ENCODE measurements at places on chromosomes 12 and 14.

- DNase-seq = no peak
Observed at GRCh38 chr14:93975791-93976476, 436 bp downstream of the ASB2 start.

DNA sequence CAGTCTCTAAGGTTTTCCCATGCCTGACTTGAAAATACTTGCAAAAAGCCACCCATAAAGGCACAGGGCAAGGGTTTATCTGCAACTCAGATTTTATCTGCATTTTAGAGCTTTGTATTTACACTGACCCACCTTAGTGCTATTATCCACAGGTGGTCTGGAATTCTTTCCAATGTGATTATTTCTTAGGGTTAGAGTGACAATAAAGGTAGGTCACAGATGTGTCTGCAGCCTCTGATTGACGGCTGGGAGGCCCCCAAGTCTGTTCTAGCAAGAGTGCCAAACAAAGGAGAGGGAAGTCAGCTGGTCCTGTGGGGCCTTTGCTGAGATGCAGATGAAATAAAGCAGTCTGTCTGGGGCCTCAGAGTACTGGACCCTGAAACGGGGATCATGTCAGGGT, 64.0 kb downstream of the FRMD6 start:
- no peak for DNase-seq

- no peak for DNase-seq
Observed at GRCh38 chr12:46942579-46942978, 116.8 kb upstream of the SLC38A4 start.

GRCh38 chr12:57166971-57167371, 19.6 kb upstream of the LRP1-AS start:
- no peak for DNase-seq

DNA sequence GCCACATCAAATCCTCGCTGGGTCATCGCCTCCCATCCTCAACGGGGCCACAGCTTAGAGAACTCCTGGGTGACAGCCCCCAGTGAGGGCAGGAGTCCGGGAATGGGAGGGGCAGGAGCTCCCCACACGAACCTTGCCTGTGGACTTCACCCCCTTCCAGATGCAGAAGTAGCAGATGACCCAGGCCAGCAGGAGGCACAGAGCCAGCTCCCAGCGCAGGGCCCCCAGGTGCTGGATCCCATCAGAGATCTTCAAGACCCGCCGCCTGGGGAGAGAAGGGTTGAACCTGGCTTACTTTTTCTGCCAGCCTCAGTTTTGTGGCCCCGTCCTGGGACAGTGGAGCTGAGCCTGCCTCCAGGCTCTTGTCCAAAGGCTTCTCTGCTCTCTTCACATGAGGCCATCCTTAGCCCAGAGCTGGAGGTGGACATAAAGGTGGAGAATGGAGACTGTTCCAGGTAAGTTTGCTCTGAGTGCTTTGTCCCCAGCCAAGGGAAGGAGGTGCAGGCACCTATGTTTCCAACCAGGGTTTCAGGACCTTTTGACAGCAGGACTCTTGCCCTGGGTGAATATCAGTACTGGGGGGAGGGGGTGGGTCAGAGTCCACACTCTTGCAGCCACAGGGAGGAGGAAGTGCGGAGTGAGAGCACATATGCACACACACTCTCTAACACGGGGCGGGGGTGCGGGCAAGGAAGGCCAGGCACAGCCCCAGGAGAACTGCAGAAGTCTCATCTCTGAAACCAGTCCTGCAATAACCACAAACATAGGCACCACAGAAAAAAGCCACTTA, 23.3 kb upstream of the SLC6A12 start:
- no peak for DNase-seq

- DNase-seq = no peak
Observed at GRCh38 chr12:6205144-6205539, 4.9 kb downstream of the CD9 start.

DNA sequence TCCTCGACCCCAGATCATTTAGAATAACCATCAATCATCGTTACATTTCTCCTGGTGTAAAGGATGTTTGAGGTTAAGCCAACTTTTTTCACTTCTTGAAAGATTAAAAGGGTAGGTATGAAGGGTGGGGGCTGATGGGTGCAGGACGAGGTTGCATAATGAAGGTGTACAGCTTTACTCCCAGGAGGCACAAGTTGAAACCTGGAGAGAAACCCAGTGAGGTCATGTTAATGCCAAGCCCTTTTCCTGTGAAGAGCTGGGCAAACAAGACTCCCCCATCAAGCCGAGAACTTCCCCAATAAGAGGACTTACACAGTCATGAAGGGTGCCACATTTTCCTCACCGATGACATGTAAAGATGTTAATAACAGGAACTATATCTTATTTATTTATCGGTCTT, 84.3 kb downstream of the FZD10 start:
- no peak for DNase-seq

GRCh38 chr14:37147310-37147880, 25.0 kb downstream of the SLC25A21 start:
- DNase-seq = no peak

DNA sequence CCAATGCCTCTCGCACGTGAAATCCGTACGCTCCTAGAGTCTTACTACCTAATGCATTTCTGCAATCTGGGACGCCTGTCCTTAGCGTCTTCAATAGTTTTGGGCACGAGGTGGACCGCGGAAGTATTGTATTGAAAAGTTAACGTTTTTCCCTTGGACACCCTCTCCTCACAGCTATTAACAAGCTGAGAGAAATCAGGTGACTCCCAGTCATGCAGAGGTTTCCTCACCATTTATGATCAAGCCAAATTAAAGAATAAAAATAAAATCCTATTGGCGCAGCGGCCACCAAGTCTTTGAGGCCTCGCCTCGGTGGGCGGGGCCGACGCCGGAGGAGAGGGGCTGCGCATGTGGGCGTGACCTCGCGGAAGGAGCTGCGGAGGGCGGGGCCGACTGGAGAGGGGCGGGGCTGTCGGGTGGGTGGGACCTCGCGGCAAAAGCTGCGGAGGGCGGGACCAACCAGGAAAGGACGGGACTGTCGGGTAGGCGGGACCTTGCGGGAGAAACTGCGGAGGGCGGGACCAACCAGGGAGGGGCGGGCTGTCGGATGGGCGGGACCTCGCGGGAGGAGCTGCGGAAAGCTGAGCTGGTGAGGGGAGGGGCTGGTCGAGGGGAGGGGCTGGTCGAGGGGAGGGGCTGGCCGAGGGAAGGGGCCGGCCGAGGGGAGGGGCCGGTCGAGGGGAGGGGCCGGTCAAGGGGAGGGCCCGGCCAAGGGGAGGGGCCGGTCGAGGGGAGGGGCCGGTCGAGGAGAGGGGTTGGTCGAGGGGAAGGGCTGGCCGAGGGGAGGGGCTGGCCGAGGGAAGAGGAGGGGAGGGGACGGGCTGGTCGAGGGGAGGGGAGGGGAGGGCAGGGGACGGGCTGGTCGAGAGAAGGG, 1.1 kb upstream of the PPP2R5C start:
- peak; percentile 90 for DNase-seq

DNA sequence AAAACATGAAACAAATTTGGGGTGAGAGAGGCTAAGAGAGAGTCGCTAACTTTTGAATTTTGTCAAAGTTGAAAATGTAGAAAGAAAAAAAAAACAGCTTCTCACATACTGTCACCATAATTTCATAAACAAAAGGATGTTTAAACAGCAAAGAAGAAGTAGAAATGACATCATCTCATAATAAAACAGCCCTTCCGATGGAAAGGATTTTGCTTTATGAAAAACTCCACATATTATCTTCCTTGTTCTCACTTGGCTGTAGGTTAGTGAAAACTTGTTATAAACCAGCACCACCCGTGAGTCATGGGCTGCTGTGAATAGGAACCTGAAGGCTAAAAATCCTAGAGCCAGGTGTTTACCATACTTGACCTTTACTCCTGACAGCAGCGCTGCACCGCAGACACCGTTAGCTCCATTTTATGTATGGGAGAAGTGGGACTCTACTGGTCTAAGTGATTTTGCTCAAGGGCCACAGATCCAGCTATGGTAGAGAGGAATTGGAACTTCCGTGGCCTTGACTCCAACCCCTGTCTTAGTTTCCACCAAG, 63.0 kb upstream of the VRK1 start:
- no peak for DNase-seq

GRCh38 chr12:12839873-12840579, 26.9 kb downstream of the DDX47 start:
- DNase-seq = no peak

DNA sequence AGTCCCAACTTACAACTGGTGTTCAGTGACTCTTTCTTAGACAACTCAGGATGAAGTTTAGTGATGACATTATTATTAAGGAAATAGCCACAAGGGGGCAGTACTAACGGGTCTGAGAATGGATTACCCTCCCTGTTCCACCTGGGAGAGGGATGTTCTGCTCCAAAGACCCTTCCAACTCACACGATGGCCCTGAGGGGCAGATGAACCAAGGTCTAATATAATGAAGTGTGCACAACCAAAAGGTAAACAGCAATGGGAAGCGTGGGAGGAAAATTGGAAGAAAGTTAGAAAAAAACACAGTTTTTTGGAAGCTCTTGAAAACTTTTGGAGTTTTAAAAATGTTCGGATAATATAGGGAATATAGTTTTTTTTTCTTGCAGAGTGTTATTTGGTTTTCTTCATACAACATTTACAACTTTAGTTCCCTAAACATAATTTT, 24.0 kb downstream of the FGF6 start:
- no peak for DNase-seq

GRCh38 chr12:131456301-131457027, 254.4 kb upstream of the SFSWAP start:
- no peak for DNase-seq

- no peak for DNase-seq
Observed at GRCh38 chr14:68361231-68361630, 431.6 kb downstream of the ZFP36L1 start.

GRCh38 chr14:60092526-60092920, 800 bp downstream of the PCNX4 start:
- DNase-seq = no peak

DNA sequence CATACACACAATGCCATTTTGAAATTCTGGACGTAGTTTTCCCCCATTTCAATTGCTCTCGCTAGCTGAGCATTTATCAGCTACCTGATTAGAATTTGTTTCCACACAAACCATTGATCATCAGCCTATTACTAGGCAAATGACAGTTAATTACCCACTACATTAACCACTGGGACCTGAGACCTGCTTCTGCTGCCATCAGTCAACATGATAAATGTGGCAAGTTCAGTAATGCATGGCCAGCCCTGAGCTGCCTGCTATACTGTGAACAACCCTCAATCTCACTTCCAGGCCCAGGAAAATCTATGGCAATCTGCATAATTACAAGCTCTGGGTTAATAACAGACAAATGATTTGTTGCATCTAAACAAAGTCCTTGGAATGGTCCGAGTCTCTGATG, 43.5 kb downstream of the LMO3 start:
- DNase-seq = no peak

DNA sequence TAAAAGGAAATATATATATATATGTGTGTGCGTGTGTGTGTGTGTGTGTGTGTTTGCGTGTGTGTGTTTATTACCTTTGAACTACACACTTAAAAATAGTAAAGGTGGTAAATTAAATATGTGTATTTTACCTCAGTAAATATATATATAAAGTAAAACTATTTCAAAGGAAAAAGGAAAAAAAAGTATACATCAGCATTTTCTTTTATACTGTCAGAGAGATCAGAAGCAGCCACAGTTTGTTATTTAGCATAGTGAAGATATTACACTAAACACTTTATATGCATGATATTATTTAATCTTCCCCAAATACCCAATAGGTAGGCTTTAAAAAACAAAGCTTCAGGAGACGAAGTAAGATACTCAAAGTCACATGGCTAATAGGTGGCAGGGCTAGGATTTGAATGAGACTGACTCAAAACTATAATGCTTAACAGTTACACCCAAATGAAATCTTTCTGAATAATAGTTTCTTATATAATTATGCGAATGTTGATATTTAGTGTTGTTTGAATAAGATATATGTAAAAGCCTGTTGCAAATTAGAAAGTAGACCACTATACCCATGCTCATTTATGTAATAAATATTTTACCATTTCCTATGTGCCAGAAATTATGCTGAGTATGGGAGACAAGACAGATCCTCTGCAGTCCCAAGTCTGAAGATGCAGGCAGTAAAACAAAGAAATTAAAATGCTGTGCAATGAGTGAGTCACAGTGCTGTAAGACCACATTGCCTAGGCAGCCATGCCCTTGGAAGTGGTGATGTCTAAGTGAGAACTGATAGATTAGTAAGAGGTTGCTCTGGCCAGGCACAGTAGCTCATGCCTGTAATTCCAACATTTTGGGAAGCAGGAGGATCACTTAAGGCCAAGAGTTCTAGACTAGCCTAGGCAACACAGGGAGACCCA, 66.1 kb downstream of the PDZRN4 start:
- no peak for DNase-seq

GRCh38 chr12:113056631-113057488, at the start of gene DTX1:
DTX1 (plus strand) TSS chr12:113056730; CDS start chr12:113058193, 1,463 bp downstream.
- DNase-seq = peak; percentile 11

- no peak for DNase-seq
Observed at GRCh38 chr12:131674373-131674772, 36.5 kb upstream of the SFSWAP start.

DNA sequence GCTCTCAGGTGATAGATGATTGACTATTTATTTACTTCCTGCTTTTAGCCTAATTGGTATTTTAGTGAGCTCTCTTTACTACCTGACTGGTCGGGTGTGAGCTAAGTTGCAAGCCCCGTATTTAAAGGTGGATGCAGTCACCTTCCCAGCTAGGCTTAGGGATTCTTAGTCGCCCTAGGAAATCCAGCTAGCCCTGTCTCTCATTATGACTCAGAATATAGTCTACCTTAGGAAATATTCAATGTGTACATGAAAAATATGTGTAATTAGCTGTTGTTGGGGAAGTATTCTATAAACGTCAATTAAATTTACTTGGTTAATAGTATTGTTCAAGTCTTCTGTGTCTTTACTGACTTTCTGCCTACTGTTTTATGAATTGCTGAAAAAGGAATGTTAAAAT, 306.9 kb upstream of the DIO2 start:
- no peak for DNase-seq

GRCh38 chr12:130687190-130687589, 28.9 kb downstream of the RIMBP2 start:
- DNase-seq = no peak

GRCh38 chr12:106910202-106910601, 45.5 kb upstream of the TMEM263 start:
- no peak for DNase-seq

DNA sequence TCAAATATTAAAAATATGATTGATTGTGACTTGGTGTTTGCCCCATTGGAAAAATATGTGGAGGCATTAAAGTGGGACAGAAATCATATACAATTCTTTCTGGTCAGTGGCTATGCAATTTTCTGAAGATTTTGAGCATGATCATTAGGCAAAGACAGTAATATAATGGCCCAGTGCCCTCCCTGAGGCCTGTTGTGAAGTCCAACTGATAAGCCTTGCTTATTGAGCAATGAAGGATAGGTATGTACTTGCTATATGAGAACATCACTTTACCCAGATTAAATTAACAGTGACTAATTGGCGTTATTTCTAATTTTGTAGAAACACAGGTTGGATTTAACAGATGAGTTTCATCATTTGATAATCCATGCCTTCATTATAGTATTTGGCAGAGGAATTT, 57.1 kb downstream of the NKX2-1 start:
- no peak for DNase-seq

GRCh38 chr12:29088611-29089219, 60.4 kb upstream of the FAR2 start:
- no peak for DNase-seq

- DNase-seq = no peak
Observed at GRCh38 chr12:97575403-97576193, 113.0 kb downstream of the RMST start.

- no peak for DNase-seq
Observed at GRCh38 chr12:15608941-15609340, 180.2 kb downstream of the EPS8 start.

Measured in stimulated activated CD8-positive, alpha-beta memory T cell treated with anti-CD3 and anti-CD28 coated beads, Interleukin-4, amount 100 ng/mL, for 1 hour (primary cell).